ENCODE measurements at places on chromosomes 2 and 18. TPM values are rescaled to one million over a fixed set of nuclear protein-coding genes. Genes with fewer than 3 reads are reported as not detected.

DNA sequence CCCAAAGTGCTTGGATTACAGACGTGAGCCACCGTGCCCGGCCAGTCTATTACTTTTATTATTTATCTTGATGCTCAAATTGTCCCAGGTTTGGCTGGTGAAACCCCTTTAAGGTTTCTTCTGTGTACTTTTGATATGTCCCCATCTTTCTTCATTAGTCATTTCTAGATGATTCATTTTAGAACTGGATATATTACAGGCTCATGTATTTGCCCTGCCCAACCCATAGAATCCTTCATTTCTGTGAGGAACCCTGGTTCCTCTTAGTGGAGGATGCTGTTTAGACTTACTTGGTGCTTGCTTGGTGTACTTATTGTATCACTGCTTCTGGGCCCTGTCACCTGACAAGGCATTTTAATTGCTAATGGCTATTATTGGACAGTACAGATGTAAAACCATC, 40.1 kb downstream of the KCMF1 start:
- DNase-seq = no peak

DNA sequence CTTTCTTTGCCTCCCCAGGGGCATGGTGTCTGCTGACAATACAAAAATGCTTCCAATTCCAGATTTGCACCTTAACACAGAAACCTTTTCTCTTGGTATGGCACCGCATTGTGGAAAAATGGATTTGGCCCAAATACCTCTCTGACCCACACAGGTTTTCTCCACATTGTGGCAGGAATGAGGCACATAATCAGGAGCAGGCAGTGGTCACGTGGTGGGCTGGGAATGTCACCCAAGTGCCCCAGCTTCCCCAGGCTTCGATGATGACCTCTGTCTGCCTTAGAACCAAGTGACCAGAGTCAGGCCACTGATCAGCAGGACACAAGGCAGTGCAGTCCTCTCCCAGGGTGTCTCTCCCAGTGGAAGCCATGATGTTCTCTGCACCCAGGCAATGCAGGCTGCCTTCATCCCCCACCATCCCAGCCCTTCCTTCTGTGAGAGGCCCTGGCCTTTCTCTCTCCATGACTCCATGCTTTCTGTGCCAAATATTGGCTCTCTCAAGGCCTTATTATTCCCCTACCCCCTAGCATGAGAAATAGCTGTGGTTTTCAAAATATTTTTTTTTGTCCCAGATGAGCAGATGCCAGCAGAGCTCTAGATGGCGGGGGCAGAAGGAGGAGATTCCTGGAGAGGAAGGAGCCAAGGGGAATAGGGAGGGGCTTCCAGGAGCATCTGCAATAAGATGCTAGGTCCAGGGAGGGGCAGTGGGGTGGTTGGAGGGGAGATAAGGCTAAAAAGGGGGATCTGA, 198.9 kb downstream of the ACKR3 start:
- no peak for DNase-seq

DNA sequence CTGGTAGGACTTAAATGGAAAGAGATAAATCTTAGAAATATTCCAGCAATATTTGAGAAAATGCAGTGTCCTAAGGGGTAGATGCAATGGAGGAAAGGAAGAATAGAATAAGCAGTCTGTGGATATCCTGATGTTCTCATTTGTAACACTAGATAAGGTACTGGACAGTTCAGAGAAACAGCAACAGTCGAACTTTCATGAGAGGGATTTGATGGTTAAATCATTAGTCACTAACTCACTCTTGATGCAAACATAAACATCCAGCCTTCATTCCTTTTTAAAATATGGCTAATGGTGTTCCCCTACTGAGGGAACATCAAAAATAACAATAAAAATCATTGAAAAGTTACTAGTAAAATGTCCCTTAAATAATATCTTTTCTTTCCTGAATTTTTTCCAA, 211.4 kb upstream of the SLC39A10 start:
- no peak for DNase-seq

The CFAP221 gene
- total RNA-seq = 35.6 TPM

Measured in upper lobe of left lung (tissue), 6 donors.